Right ventricle myocardium inferior (tissue), 1 donor: ENCODE measurements at places on chromosomes 5 and 9.

GRCh38 chr9:19229595-19230354 is 718 bp upstream of the DENND4C start:
- peak; percentile 86 for DNase-seq

GRCh38 chr9:17005056-17005823 is 129.6 kb upstream of the CNTLN start:
- peak; percentile 72 for DNase-seq

GRCh38 chr5:154049636-154050035 is 10.9 kb downstream of the MFAP3 start:
- no peak for DNase-seq

GRCh38 chr5:133741818-133742355 is 129.5 kb upstream of the FSTL4 start:
- DNase-seq = no peak

DNA sequence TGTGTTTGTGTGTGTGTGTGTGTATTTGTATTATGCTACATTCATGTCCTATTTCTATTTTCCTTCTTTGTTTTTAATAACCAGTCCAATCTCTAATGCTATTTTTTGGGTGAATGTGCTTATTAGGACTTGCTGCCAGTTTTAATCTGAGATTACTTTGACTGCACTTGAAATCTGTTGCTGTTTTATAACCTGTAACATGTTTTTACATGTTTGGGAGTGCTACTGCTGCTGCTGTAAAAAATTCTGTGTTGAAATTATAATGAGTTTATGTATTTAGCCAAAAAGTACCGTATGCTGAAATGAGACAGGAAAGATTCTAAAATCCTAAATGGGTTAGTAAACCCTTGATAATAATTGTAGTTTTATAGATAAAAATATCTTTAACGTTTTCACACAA is 104.7 kb upstream of the SSBP2 start:
- DNase-seq = no peak

GRCh38 chr9:136284311-136284710 is 19.6 kb downstream of the CCDC187 start:
- peak; percentile 56 for DNase-seq

GRCh38 chr5:88868468-88869068 is 14.4 kb downstream of the MEF2C start:
- no peak for DNase-seq

- DNase-seq = no peak
Measured at GRCh38 chr9:91495450-91495849, 71.8 kb upstream of the NFIL3 start.

DNA sequence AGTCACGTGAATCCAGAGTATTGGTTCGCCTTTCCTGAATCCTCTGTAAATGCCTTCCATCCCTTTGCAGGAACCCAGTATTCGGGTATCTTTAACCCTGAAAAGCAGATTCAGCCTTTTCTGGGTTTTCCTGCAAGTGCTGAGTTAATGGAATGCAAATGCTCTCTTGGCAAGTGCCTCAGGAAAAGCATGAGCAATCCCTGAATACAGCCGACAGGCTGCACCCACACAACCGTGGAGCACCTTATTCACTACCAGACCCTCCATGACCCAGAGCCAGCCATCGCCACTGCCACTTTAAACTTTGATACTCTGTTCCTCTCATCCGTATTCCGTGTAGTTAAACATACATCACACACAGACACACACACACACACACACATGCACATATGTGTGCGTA is 54.4 kb downstream of the ZNF622 start:
- DNase-seq = no peak

DNA sequence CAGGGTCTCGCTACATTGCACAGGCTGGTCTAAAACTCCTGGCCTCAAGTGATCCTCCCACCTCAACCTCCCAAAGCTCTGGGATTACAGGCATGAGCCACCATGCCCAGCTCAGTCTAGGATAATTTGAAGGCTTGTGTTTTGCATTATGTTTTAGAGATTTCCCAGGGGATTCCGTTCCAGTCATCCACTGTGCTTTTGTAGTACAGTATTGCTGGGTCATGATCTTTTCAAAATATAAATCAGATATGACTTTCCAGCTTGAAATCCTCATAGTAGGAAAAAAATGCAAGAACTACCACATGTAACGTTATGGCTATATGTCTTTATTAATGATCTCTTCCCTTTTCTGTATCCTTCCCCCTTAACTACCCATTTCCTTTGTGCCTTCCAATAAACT is 338.1 kb downstream of the PRELID2 start:
- DNase-seq = no peak

DNA sequence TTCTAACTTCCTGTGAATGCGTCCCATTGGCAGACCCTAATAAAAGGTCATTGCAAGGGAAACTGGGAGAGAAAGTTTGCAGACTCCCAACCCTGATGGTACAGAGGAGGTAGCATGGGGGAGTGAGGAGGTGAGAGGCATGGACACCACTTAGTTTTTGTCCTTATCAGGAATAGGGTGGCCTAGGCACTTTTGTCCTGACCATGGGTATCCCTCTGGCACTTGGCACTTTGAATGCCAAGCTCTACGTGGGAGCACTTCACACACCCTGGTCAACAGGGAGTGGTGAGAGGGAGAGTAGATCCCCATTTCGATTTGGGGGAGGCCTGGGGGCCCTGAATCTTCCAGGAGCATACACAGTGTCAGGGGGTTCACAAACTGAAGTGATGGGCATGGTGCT is 75.6 kb upstream of the SH3PXD2B start:
- DNase-seq = no peak

- DNase-seq = no peak
Measured at GRCh38 chr5:163772241-163772640, 266.8 kb downstream of the MAT2B start.

- DNase-seq = no peak
Measured at GRCh38 chr9:7871977-7872730, 72.6 kb upstream of the DMAC1 start.

GRCh38 chr9:83620841-83621636 is 1.9 kb upstream of the IDNK start:
- DNase-seq = no peak

DNA sequence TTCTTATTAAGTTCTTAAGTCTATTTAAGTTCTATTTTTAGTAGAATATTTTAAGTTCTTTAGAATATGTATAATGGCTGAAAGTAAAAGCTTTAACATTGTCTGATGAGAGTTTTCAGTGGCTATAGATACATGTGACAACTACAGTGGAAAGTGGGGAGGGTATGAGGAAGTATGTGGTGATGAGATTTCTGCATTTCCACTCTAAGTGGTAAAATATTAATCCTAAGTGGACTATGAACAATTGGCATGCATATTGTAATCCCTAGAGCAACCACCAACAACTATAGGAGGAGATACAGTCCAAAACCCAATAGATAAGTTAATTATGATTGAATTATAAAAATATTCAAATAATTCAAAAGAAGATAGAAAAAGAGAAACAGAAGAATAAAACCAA is 183.6 kb downstream of the GADD45G start:
- no peak for DNase-seq

- DNase-seq = no peak
Measured at GRCh38 chr5:66558560-66558959, 37.6 kb upstream of the MAST4 start.

DNA sequence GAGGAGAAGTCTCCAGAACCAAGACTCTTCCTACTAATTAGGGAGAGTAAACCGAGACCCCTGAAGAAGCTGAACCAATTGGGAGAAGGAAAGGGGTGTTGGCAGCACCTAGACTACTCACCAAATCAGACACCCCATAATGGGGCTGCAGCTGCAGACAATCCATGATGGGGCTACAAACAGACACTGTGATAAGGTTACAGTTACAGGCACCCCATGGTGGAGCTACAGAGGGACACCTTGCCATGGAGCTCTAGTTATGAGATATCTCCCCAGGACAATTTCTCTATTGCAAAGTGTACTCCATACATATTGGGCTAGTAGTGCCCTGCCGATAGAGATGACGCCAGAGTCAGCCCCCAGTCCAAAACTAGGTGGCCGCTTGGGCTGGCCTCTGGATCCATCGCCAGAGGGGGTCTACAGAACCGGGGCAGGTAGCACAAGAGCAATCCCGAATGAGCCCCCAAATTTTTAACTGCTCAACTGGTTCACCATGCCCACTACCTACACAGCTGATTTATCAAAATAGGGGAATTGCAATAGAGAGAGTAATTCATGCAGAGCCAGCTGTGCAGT is 2.1 kb upstream of the NANS start:
- DNase-seq = no peak

- DNase-seq = no peak
Measured at GRCh38 chr5:62494772-62495171, 82.2 kb downstream of the IPO11 start.

- no peak for DNase-seq
Measured at GRCh38 chr5:180084638-180085561, 13.3 kb upstream of the RNF130 start.

GRCh38 chr5:11046160-11046559 is 285.1 kb upstream of the DAP start:
- DNase-seq = no peak

DNA sequence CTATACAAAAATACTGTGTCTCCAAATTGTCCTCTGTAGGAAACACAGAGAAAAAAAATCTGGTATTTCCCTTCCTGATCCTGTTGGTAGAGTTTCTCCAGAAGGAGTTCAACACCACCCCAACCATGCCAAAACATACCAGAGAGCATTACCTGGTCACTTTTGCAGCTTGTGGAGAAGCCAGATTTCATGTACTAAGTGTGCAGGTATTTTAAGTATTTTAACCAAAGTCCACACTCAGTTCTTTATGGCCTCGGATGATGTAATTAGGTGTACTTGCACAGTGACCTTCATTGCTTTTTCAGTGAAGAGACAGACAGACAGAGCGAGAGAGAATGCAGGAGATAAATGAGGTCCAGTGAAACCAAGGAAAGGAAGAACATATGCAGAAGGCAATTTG is 2046.8 kb upstream of the CDH9 start:
- DNase-seq = no peak

DNA sequence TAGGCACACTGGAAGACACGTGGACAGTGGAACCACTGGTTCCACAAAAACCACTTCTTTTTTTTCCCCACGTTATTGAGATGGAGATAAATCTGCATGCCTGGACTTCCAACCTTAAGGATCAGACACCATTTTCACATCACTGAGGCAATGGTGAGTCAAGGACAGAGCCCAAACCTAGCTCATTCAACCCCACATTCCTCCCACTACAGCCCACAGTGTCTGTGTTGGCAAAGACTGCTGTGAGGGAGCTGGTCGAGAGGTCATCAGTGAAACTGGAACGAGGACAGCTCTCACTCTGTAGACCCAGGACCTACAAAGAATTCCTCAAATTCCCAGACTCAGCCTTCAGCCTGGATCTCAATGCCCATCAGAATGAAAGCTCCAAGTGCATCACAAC is 74.8 kb downstream of the ABCA1 start:
- DNase-seq = no peak

DNA sequence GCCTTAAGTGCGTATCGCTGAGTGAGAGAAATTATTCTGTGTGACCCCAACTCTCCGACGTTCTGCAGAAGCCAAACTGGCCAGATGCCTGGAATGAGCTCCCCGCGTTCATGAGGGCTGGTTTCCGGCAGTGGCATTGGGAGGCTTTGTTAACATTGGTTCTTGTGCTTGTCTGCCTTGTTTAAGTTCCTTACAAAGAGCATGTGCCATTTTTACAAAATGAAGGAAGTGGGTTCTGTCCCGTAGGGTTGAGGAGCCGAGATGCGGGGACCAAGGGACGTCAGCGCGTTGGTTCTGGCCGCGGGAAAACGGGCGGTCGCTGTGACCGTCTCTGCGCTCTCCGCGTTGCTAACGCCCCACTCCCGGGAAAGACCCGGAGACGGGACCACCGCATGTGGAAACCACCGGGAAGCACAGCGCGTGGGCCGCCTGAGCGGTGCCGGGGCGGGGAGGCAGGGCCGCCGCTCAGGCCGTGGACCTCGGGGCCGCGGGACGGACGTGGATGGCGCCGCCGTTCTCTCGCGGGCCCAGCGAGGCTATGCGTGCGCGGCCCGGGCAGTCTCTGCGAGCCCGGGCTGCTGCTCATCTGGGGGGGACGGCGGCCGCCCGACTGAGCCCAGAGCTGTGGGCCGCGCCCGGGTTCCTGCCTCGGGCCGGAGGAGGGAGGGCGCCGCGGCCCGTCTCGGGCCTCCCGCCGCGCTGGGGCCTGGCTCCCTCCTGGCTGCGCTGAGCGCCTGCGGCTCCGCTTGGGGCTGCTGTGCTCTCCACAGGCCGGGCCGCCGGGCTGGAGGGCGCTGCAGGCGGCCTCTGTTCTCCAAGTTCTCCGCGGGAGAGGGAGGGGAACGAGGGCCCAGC is 13.4 kb downstream of the RABL6 start:
- peak; percentile 68 for DNase-seq

DNA sequence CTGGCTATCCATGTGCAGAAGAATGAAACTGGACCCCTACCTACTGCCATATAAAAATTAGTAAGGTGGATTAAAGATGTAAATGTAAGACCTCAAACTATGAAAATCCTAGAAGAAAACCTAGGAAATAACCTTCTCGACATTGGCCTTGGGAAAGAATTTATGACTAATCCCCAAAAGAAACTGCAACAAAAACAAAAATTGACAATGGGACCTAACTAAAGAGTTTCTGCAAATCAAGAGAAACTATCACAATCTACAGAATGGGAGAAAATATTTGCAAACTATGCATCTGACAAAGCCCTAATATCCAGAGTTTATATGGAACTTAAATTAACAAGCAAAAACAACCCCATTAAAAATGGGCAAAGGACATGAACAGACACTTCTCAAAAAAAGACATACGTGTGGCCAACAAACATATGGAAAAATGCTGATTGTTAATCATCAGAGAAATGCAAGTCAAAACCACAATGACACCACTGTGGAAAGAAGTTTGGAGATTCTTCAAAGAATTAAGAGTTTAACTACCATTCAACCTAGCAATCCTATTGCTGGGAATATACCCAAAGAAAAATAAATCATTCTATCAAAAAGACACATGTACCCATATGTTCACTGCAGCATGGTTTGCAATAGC is 98.5 kb downstream of the NR3C1 start:
- no peak for DNase-seq
